Transverse colon (tissue), 4 donors: ENCODE measurements at places on chromosomes 7 and 10. TPM values are rescaled to one million over a fixed set of nuclear protein-coding genes. Genes with fewer than 3 reads are reported as not detected.

DNA sequence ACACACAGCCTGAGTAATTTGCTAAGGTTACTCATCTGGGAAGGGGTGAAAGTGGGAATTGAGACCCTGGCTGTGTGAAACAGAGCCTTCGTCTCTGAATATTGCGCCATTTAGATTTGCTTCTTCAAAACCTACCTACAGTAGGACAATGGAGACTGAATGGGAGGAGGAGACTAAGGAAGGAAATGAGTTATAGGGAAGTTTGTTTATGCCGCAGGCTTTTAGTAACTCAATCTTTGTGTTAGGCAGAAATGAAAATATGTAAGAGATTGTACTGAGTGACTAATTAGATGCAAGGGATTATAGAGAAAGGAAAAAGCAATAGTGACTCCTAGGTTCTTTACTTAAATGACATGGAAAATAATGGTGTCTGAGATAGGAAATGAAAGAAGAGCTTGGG is 80.2 kb downstream of the KCND2 start:
- no peaks in the 10 kb centered on the region for H3K4me1 ChIP-seq
- no peaks in the 10 kb centered on the region for H3K27me3 ChIP-seq
- H3K36me3 ChIP-seq = no peaks in the 10 kb centered on the region
- no peak overlapping the region for H3K27ac ChIP-seq
- DNase-seq = no peak
- no peak overlapping the region for H3K4me3 ChIP-seq

- H3K36me3 ChIP-seq = no peaks in the 10 kb centered on the region
- no peaks in the 10 kb centered on the region for H3K4me1 ChIP-seq
- no peak for DNase-seq
- no peak overlapping the region for H3K27ac ChIP-seq
- H3K27me3 ChIP-seq = no peaks in the 10 kb centered on the region
Observed at GRCh38 chr10:80896959-80897358, 359.3 kb downstream of the SH2D4B start.

DNA sequence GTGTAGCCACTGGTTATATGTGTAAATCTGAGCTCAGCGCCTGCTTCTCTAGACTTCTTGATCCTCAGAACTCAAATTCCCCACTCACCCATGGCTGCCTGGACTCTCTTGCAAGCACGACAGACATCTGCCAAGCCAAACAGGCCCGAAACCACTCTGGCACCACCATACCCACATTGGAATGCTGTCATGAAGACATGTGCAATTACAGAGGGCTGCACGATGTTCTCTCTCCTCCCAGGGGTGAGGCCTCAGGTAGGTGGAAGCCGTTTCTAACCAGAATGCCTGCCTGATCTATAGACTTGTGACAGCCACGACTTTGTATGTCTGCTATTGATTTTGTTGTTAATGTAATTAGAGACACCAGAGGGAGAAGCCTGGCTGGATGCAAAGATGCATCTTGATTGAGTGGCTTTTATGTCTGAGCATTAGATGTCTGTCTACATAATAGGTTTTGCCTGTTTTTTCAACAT is 4.0 kb downstream of the BAMBI start:
- H3K4me1 ChIP-seq = no peaks in the 10 kb centered on the region
- H3K4me3 ChIP-seq = no peak overlapping the region
- H3K27ac ChIP-seq = no peak overlapping the region

GRCh38 chr7:24508316-24508715 is 64.9 kb upstream of the PALS2 start:
- no peaks in the 10 kb centered on the region for H3K4me1 ChIP-seq
- no peak overlapping the region for H3K4me3 ChIP-seq
- no peak for DNase-seq
- H3K27me3 ChIP-seq = no peaks in the 10 kb centered on the region
- no peaks in the 10 kb centered on the region for H3K36me3 ChIP-seq

- no peak for DNase-seq
- no peak overlapping the region for H3K27ac ChIP-seq
- no peaks in the 10 kb centered on the region for H3K4me1 ChIP-seq
- no peak overlapping the region for H3K4me3 ChIP-seq
- H3K27me3 ChIP-seq = no peaks in the 10 kb centered on the region
Observed at GRCh38 chr7:96426027-96426426, 104.1 kb upstream of the SLC25A13 start.

- no peaks in the 10 kb centered on the region for H3K4me1 ChIP-seq
- no peaks in the 10 kb centered on the region for H3K36me3 ChIP-seq
- H3K27ac ChIP-seq = no peak overlapping the region
- peak overlapping the region; percentile 27 for H3K4me3 ChIP-seq
- no peak for DNase-seq
- peaks cover 2% of the 10 kb centered on the region for H3K27me3 ChIP-seq
Observed at GRCh38 chr7:101754424-101755159, 62.8 kb upstream of the CUX1 start.

DNA sequence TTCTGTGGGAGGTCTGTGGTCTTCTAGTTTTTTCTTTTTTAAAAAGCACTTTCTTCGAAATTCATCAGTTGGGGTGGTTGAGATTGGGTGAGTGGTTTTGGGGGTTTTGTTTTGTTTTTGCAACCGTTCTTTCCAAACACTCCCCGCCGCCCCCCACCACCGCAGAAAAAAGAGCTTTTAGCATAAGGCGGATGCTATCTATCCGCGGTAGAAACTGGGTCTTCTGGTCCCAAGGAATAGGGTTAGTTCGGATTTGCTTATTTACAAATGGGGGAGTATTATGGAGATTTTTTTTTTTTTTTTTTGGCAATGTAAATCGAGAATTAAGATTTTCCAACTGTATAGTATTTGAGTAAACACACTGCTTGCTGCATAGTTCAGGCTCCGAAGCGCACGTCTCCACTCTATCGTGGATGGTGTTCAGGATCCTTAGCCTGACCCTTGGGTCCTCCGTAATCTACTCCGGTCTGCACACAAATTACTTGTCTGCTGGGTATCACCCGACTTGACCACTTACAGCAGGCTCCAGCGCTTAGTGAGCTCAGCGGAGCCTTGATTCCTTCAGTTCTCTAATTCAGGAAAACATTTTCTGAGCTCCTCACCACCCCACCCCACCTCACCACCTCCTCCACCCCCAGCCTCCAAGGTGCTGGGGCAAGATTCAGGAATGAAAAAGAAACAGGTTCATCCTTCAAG is 757 bp upstream of the NRCAM start:
- H3K27me3 ChIP-seq = peaks cover 73% of the 10 kb centered on the region
- no peaks in the 10 kb centered on the region for H3K36me3 ChIP-seq
- no peak overlapping the region for H3K4me3 ChIP-seq
- no peak for DNase-seq
- H3K27ac ChIP-seq = no peak overlapping the region
- peaks cover 20% of the 10 kb centered on the region for H3K4me1 ChIP-seq

- no peak for DNase-seq
- no peaks in the 10 kb centered on the region for H3K27me3 ChIP-seq
- no peak overlapping the region for H3K4me3 ChIP-seq
- H3K27ac ChIP-seq = no peak overlapping the region
- H3K36me3 ChIP-seq = no peaks in the 10 kb centered on the region
- peaks cover 10% of the 10 kb centered on the region for H3K4me1 ChIP-seq
Observed at GRCh38 chr7:40544871-40545303, 410.1 kb downstream of the SUGCT start.

DNA sequence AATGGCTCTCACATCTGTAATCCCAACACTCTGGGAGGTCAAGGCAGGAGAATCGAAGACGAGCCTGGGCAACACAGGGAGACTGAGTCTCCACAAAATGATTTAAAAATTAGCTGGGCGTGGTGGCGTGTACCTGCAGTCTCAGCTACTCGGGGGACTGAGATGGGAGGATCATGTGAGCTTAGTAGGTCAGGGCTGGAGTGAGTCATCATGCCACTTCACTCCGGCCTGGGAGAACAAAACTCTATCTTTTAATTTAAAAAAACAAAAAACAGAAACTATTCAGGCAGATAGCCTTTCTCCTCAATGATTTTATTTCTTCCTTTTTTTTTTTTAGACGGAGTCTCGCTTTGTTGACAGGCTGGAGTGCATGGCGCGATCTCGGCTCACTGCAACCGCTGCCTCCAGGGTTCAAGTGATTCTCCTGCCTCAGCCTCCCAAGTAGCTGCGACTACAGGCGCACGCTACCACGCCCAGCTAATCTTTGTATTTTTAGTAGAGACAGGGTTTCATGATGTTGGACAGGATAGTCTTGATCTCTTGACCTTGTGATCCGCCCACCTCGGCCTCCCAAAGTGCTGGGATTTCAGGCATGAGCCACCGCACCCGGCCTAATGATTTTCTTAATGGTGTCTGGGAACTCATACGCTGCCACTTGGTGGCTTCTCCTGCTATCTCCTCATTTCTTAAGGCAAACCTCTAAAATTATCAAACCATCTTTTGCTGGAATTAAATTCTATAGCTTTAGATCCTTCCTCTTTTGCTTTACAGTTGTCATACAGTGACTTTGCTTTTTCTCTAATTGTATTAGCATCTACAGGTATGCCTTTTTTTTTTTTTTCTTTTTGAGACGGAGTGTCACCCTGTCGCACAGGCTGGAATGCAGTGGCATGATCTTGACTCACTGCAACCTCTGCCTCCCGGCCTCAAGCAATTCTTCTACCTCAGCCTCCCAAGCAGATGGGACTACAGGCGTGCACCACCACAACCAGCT is 22.9 kb downstream of the SRPK2 start:
- H3K27ac ChIP-seq = no peak overlapping the region
- H3K4me3 ChIP-seq = no peak overlapping the region
- no peaks in the 10 kb centered on the region for H3K36me3 ChIP-seq
- H3K27me3 ChIP-seq = no peaks in the 10 kb centered on the region
- DNase-seq = no peak
- no peaks in the 10 kb centered on the region for H3K4me1 ChIP-seq

DNA sequence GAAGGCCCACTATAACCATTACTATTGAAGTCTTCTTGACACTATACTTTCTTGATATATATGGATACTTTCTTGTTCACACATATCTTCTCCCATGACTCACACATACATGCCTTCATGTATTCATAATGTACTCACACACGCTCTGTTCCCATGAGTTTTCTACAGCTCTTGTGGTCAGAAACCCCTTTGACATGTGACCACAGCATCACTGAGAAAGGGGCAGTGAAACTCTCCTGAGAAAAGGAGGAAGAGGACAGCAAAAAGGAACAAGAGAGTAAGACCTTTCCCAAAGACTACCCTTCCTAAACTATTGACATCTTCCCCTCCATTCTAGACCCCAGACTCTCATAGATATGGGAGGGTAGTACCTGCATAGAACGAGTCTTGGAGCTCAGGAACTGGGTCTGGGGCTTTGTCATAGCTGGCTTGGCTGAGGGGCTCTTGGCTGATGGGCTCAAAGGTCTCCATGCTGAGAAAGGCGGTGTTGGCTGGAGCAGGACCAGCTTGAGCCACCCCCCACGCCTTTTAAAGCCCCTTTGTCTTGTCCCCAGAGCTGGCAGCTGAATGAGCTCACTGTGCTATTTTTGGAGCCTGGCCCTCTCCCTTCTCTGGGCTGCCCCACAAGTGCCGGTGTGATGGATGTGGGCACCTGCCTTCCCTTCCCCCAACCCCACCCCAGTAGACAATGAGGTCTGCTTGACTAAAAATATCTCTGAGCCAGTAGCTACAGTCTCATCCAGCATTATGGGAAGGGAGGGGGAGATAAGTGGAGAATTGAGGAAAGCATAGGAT is 5.1 kb downstream of the SYNPO2L start:
- no peak for DNase-seq
- no peaks in the 10 kb centered on the region for H3K36me3 ChIP-seq
- no peak overlapping the region for H3K27ac ChIP-seq
- H3K4me1 ChIP-seq = peaks cover 11% of the 10 kb centered on the region
- H3K27me3 ChIP-seq = no peaks in the 10 kb centered on the region
- no peak overlapping the region for H3K4me3 ChIP-seq

- no peak overlapping the region for H3K4me3 ChIP-seq
- no peaks in the 10 kb centered on the region for H3K36me3 ChIP-seq
- H3K4me1 ChIP-seq = no peaks in the 10 kb centered on the region
- DNase-seq = no peak
- H3K27me3 ChIP-seq = no peaks in the 10 kb centered on the region
Observed at GRCh38 chr10:21431799-21432198, 93.7 kb downstream of the SKIDA1 start.

GRCh38 chr10:80164596-80164995 is 32.1 kb downstream of the PLAC9 start:
- DNase-seq = no peak
- H3K4me1 ChIP-seq = peaks cover 56% of the 10 kb centered on the region
- H3K27me3 ChIP-seq = no peaks in the 10 kb centered on the region
- H3K27ac ChIP-seq = peak overlapping the region; percentile 66
- H3K36me3 ChIP-seq = no peaks in the 10 kb centered on the region
- no peak overlapping the region for H3K4me3 ChIP-seq

DNA sequence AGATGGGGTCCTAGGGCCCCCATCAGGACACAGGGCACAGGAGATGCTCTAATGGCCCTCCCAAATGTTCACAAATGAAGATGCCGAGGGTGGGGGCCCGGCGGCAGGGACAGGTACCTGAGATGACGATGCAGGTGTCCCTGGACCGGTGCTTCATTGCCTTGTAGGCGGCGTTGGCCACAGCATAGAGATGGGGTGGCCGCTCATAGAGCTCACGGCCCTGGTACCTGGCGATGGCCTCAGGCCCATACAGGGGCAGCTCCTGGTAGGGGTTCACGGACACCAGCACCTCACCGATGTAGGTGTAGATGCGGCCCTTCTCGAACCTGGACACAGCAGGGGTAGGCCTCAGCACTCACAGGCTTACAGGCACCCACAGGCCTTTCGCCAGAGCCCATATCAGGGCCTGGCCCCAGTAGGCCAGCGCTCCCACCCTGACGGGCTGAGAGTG is 2.0 kb downstream of the MYO1G start:
- H3K36me3 ChIP-seq = no peaks in the 10 kb centered on the region
- H3K27me3 ChIP-seq = no peaks in the 10 kb centered on the region
- peaks cover 7% of the 10 kb centered on the region for H3K4me1 ChIP-seq
- no peak overlapping the region for H3K4me3 ChIP-seq

DNA sequence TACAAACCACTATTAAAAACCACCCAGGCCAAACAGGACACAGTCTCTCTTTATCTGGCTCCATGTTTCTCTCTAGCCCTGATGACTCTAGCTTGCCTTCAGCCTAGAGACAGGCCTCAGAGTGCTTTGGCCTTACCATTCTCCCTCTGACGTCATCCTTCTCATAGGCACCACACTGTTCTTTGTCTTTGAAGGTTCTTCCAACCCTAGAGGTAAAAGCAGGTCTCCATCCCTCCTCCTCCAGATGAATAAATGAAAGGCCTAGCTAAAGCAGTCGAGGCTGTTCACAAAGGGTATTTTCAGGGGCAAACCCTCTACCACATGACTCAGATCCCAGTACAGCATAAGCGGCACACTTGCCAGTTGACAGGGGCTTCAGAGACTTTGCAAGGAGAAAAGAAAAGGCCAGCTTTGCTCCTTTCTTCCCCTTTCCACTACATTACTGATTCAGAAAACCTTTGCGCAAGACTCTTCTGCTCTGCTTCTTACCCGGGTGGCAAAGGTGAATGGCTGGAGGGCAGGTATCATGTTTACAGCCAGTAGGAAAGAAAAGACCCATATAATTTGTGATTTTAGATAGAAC is 14.8 kb downstream of the NFE2L3 start:
- H3K36me3 ChIP-seq = no peaks in the 10 kb centered on the region
- H3K4me3 ChIP-seq = no peak overlapping the region
- H3K27ac ChIP-seq = no peak overlapping the region
- no peak for DNase-seq
- peaks cover 8% of the 10 kb centered on the region for H3K4me1 ChIP-seq

Gene AGAP6
- total RNA-seq = 15.0 TPM

Gene PLAC9
- total RNA-seq = 5.7 TPM

Gene NUTM2E
- total RNA-seq = not detected

Gene GPC2
- total RNA-seq = 12.5 TPM

Gene LZTS2
- total RNA-seq = 45.1 TPM

Gene TRA2A
- total RNA-seq = 31.7 TPM

Gene RBP4
- total RNA-seq = 3.4 TPM

Gene GIMAP7
- 11.9 TPM for total RNA-seq

Gene NRF1
- 16.0 TPM for total RNA-seq

Gene KLF14
- not detected for total RNA-seq

Gene HPS6
- total RNA-seq = 30.9 TPM
